ENCODE measurements at places on chromosomes 7 and 10.

DNA sequence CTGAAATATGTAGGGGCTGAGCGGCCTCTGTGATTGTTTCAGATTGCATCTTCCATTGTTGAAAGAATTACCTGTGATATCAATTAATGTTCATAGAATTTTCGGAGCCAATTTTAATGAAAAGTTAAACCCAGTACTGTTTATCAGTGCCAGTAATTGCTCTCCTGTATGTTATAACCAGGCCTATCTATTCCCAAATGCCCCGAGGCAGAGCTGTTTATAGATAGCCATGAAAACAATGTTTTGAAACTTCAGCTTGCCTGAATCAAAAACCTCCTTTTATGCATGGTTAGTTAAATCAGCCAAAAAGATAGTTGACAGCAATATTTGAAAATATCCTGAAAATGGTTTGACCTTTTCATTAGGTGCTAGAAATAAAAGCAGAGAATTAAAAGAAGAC, 50.1 kb upstream of the HDAC9 start:
- no peak for DNase-seq

DNA sequence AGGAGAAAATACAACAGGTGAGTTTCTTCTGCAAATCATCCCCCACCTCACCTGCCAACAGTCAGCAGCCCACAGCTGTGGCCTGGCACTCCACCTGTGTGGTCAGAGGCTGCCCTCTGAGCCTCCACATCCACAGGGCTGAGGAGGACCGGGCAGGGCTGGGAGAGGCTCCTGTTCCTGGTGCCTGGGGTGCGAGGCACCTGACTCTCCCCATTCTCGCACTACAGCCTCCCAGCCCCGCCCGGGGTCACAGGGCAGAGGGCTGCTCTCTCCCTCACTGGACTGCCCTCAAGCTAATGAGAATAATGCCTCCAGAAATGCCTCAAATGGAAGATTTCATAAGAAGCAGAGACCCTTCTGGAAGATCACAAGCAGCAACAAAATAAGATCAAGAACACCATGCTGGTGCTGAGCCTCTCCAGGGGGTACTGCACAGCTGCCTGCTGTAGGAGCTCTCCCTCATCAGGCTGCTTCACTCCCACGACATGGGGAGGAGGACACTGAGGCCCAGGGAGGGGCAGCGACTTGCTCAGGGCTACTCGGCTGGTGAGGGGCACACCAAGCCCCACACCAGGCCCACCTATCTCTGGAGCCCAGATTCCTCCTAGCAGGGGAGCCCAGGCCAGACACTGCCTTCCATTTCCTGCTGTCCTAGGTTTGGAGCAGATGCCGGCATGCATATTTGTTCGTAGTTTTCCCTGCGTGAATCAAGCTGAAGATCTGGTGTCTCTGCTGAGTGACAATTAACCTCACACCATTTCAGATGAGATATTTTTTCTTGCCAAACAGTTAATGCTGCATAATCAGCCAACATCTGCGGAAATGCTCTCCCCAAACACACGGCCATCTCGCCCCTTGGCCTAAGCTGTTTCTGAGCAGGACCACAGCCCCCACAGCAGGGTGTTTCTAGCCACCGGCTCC, 76.5 kb downstream of the FAM53B start:
- no peak for DNase-seq

- DNase-seq: no peak
Measured at GRCh38 chr7:92034116-92034515, 93.5 kb downstream of the AKAP9 start.

DNA sequence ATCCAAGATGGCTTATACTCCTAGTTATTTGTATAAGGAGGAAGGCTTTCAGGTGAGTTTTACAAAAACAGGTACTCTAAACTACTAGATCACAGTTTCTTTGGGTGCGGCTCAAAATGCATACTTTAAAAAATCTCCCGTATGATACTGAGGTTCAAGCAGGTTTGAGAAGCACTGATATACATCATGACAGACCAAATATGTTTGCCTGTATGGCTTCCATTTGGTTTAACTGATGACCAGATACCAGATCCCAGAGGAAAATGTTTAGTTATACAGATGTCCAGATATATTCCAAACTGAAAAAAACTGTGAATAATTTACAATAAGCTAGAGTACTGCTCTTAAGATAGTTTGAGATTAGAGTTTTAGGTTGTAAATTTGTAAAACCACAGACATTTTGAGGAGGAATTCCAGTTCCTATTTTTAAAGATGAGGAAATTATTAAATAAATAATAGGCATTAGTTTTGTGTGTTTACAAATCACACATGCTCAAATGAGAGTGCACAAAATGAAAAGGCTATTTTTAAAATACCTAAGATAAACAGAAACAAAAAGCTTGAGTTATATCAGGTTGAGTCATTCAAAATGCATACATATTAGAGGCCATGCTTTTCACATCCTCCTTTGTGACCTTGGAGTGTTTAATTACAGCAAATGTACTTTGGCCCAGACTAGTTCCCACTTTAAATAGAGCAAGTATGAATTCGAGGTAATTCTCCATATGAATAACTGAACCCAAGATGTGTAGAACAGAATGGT, 60.5 kb downstream of the SEMA3C start:
- no peak for DNase-seq

DNA sequence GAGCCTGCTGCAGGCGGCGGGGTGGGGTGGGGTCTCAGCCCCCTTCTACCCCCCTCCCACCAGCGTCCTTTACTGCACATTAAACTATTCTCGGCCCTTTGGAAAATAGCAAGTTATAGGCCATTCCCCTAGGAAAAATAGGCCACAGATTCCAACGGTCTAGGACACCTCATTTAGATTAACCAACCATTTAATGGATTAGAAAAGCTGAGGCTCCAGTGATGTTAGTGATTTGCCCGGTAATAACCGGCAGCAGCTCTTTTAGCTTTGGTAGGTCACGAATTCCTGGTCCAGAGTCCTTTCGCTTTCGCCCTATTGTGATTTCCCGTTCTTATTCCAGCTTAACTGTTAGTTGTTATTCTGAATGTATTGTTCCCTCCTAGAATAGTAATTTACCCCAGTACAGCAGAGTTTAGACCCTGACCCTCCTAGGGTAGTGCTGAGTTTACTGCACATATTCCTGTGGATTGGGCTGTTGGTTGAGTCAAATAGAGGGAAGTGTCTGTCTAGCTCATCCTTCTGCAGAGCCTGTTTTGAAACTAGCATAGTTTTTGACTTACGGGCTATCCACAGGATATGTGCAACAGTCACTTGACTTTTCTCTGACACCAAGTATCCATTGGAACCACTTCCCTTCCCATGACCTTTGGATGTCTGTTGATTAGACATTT, 754 bp downstream of the GSTO1 start:
- peak; percentile 31 for DNase-seq

- DNase-seq: no peak
Measured at GRCh38 chr10:73065441-73065840, 31.2 kb downstream of the P4HA1 start.

- DNase-seq: no peak
Measured at GRCh38 chr7:156090988-156091387, 278.7 kb upstream of the SHH start.

GRCh38 chr7:110105840-110106239, 985.1 kb upstream of the LRRN3 start:
- DNase-seq: no peak

DNA sequence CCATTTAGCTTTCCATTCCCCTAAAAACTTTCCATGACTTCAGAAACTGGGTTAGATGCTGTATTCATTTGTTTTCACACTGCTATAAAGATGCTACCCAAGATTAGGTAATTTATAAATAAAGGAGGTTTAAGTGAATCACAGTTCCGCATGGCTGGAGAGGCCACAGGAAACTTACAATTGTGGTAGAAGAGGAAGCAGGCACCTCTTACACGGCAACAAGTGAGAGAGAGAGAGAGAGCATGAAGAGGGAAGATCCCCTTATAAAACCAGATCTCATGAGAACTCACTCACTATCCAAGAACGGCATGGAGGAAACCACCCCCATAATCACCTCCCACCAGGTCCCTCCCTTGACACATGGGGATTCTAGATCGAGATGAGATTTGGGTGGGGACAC, 336.8 kb downstream of the TFEC start:
- DNase-seq: peak; percentile 8

- peak; percentile 90 for DNase-seq
Measured at GRCh38 chr7:148303295-148304082, 287.1 kb upstream of the C7orf33 start.

- no peak for DNase-seq
Measured at GRCh38 chr10:124595143-124595883, 133.7 kb downstream of the LHPP start.

- no peak for DNase-seq
Measured at GRCh38 chr7:22759721-22760120, 32.7 kb downstream of the IL6 start.

DNA sequence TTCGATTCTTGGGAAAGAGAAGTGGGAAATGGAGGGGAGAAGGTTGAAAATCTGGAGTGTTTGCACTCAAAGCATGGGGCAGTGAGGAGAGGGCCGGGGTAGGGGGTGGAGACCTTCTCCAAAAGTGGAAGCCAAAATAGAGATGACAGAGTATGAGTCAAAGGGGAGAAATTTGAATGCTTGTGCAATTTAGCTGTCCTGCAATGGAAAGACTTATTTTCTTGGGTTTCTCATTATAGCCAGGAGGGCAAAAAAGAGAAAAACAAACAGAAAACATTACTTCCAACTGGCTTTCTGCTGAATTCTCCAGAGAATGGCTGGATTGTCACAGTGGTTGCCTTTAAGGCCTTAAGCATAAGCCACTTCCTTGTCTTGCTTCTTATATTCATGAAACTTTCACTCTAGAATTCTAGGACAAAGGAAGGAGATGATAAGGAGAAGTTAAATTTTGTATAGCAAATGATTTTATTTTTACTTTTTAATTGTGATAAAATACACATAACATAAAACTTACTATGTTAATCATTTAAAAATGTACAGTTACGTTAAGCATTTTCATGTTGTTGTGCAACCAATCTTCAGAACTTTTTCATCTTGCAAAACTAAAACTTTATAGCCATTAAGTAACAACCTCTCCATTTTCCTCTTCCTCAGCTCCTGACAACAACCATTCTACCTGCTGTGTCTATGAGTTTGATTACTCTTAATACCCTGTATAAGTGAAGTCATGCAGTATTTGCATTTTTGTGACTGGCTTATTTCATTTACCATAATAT, 100.2 kb downstream of the GPR85 start:
- DNase-seq: peak; percentile 15

DNA sequence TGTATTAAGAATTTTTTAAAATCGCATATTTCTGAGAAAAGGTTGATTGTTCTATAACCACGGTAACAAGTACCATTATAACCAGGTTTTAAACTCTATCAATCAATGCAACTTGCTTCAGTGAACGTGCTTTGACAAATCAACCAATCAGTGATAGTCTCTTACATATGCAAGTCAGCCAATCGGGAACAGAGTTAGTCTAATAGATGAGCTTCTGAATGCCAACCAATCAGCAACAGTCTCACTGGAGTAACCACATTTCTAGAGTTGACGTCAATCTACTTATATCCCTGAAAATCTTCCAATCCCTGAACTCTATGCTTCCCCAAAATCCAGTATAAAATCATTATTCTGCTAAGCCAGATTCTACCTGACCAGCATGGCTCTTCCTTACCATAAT, 44.7 kb upstream of the TRUB1 start:
- no peak for DNase-seq

GRCh38 chr10:46514899-46515298, 41.6 kb downstream of the GPRIN2 start:
- DNase-seq: no peak

GRCh38 chr10:70352401-70353097, 29.9 kb downstream of the LRRC20 start:
- DNase-seq: no peak

GRCh38 chr10:46551701-46552525, 4.5 kb downstream of the GPRIN2 start:
- no peak for DNase-seq

- no peak for DNase-seq
Measured at GRCh38 chr10:49610114-49610457, at the start of gene SLC18A3. Gene SLC18A3 (plus strand): TSS chr10:49610310. CDS start chr10:49610741, 431 bp downstream.

- DNase-seq: no peak
Measured at GRCh38 chr10:2210088-2210487, 472.8 kb upstream of the ADARB2 start.

DNA sequence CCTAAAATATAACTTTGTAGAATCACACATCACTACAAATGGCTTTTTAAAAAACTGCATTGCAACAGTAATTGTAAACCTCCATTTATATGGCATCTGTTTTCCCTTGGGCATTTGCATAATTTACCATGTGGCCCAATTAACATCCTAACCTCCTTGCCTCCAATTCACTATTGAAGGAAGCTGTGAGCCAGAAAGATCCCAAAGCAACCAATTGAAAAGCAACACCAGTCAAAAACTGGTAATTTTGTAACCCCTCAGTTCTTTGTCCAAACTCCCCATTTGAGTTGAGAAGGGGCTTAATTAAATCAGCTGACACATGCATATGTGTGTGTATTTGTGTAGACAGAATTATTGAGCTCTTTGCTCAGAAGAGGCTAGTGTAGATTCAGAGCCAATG, 90.3 kb downstream of the FAM13C start:
- no peak for DNase-seq

DNA sequence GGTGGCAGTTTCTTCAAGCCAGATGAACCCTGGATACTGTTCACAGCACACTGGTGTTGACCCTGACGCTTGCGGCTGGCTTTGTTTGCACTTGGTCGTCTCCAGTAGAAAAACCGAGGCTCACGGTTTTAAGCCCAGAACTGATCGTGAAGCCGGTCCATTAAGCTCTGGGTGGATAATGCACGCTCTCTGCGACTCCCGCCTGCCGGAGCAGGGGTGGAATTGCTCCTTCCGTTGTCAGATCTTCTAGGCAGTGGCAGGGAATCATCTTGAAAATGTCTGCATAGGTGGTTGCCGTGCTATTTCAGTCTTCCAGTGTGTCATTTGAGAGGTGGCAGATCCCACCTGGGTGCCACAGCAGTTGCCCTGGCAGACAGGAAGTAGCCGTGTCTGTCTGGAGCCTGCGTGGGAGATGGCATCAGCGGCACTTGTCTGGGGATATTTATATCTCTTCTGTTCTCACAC, 35.9 kb upstream of the AP5Z1 start:
- DNase-seq: no peak

- peak; percentile 30 for DNase-seq
Measured at GRCh38 chr7:115356139-115356746, 434.3 kb downstream of the MDFIC start.

DNA sequence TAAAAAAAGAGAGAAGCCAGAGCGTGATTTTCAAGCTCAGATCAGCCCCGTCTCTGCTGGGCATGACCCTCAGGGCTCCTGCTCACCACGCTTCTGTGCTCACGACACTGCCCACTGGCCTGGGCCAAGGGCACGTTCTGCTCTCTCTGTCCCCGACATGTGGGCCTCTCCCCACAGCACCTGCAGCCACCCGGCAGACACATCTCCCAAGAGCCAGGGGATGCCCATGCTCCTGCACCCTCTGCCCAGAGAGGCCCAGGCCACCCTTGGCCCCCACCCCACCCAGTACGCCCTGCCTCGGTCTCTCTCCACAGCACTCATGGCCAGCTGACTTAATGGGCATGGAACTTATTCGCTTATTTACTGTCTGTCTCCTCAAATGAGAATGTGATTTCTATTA, 175.4 kb upstream of the RNF32 start:
- DNase-seq: no peak

- no peak for DNase-seq
Measured at GRCh38 chr7:127516320-127516719, 69.1 kb downstream of the GCC1 start.

- no peak for DNase-seq
Measured at GRCh38 chr10:89252225-89252585, 630 bp upstream of the LIPA start.
